Stimulated activated CD4-positive, alpha-beta T cell treated with anti-CD3 and anti-CD28 coated beads, Interleukin-4, amount 100 ng/mL, for 1 hour (primary cell): ENCODE measurements at places on chromosomes 2 and 18.

GRCh38 chr18:7577706-7578105 lies 10.6 kb downstream of the PTPRM start:
- no peak for DNase-seq

DNA sequence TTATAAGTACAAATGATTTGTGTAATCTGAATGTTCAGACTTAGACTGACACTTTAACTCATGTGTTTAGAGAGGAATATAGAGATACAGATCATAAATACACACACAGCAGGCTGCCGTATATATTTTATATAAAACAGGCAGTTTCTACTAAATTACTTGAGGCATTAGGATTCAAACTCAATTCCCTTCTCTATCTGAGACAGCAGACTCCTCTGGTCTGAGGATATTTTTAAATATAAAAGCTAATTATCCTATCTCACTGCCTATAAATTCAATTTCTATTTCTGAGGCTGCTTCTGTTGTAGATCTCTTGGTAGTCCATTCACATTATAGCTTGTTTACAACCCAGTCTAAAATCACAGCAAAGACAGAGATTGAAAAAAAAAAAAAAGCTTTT lies 46.9 kb downstream of the BCL2 start:
- no peak for DNase-seq

- DNase-seq, result no peak
These were observed 157.9 kb upstream of the TTC39C start for GRCh38 chr18:23856466-23857163.

DNA sequence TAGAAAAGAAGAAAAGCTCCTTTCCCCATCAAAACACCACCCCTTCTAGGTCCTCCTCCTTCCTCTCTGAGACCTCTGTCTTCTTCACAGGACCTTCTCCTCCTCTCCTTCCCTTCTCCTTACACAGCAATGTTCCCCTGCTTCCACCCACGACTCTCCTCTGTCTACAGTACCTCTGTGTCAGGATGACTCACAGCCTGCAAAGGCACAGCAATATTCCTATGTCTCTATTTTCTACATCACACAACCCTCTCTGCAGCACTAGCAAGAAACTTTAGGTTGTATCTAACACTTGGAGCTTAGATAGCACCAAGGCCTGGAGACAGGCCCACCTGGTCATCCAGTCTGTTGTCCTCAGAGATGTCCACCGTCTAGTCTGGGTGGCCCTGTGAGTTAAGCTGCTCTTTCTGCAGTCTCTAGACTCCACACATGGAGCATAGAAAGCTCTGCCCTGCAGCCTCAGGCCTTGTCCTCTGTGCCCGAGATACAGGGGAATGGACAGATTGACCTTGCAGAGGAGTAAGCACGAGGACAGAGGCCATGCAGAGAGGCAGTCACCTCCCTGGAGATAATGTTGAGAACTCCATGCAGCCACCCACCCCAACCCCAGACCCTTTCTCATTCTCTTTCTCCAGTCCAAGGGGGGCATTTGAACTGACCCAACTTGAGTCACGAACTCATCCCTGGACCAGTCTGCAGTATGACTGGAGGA lies 212.0 kb downstream of the TNS1 start:
- no peak for DNase-seq

- no peak for DNase-seq
These were observed 167.0 kb downstream of the LAMA1 start for GRCh38 chr18:6950641-6951040.

- no peak for DNase-seq
These were observed 147.3 kb downstream of the IRS1 start for GRCh38 chr2:226652369-226652768.

GRCh38 chr2:17375262-17375661 lies 143.0 kb downstream of the RAD51AP2 start:
- no peak for DNase-seq

DNA sequence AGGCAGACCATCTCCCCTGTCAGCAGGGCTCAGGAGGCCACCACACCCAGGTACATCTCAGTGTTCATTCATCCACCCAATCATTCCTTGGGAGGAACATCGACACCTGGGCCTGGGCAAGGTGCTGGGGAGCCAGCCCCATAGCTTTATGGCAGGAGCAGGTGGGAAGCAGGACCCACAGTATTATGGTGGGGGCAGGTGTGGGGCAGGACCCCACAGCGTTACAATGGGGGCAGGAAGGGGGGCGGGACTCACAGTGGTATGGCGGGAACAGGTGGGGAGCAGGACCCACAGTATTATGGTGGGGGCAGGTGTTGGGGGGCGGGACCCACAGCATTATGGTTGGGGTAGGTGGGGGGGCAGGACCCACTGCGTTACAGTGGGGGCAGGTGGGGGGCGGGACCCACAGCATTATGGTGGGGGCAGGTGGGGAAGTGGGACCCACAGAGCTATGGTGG lies 128.9 kb upstream of the HS6ST1 start:
- no peak for DNase-seq

DNA sequence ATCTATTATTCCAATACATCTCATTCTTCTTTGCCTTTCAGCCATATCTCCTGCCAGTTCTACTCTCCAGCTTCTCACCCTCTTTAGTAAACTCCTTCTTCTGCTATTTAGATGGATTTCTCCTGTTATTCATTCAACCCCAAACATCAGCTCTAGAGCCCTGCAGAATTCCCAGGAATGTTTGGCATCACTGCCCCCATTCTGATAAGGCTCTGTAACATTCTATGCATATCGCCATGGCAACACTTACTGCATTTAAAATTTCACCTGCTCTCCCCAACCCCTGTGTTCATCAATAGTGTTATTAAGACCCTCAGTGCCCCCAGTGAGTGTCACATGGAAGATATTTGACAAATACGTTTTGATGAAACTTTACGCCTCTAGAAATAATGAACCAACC lies 28.6 kb downstream of the LRATD1 start:
- DNase-seq, result no peak

- DNase-seq, result no peak
These were observed 111.4 kb upstream of the TRIB2 start for GRCh38 chr2:12605366-12605765.

- DNase-seq, result no peak
These were observed 80.8 kb downstream of the MEIS1 start for GRCh38 chr2:66515743-66516142.

- DNase-seq, result no peak
These were observed 49.4 kb downstream of the RHOB start for GRCh38 chr2:20496076-20496872.

DNA sequence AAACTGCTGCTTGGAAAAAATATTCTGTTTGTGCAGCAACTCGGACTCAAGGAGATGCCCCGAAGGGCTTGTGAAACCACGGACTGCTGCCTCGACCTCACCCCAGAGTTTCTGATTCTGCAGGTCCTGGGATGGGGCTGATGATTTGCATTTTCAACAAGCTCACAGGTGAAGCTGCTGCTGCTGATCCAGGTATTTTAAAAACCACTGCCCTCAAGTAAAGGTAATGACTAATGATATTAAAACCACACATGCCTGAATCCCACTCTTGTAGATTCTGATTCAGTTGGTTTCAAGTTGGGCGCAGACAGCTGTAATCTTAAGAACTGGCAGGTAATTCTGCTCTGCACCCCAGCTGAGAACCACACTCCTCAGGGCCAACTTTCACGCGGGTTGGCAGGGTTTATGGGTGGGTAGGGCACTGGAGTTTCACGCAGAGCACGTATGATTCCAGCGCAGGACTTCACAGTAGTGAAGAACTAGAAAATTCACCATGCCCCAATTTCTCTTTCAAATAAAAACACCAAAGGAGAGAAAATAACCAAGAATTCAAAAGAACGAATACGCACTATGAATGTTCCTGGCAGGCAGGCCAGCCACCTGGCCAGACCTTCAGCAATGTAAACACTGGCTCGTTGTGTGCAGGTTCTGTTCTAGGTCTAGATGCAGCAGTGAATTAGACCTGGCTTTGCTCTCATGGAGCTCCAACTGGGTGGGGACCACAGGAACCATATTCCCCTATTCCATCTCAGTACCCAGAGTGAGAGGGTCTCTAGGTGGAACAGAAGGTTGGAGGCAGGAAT lies 74.6 kb upstream of the ZFP36L2 start:
- no peak for DNase-seq

DNA sequence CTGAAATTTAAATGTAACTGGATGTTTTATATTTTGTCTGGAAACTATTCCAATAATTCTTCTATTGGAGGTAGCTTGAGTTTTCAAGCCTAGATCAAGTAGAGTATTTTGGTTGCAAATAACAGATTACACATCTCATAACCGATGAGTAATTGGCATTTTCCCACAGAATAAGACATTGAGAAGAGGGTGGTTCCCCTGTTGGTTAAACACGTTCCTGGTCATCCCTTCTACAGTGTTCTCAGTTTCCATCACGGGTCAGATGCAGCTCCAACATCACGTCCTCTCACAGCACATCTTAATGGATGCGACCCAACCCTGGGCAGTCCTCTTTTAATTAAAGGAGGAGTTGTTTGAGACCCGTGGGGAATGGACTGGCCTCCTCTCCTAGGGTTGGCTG lies 149.0 kb upstream of the ZNF516 start:
- DNase-seq, result no peak

DNA sequence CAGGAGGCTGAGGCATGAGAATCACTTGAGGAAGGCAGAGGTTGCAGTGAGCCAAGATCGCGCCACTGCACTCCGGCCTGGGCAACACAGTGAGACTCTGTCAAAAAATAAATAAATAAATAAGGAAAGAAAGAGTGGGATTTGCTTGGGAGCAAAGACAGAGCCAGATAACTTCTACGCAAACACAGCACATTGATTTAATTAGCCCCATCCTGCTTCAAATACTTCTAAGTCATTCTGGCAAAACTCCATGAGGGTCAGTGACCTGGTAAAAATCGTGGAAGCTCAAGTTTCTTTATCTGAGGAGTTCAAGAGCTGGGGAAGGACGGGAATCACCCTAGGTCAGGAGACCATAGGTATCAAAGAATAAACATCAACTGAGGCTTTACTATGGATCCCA lies 70.6 kb upstream of the TCF7L1 start:
- no peak for DNase-seq

GRCh38 chr18:77039196-77040130 lies 93.1 kb downstream of the MBP start:
- no peak for DNase-seq

DNA sequence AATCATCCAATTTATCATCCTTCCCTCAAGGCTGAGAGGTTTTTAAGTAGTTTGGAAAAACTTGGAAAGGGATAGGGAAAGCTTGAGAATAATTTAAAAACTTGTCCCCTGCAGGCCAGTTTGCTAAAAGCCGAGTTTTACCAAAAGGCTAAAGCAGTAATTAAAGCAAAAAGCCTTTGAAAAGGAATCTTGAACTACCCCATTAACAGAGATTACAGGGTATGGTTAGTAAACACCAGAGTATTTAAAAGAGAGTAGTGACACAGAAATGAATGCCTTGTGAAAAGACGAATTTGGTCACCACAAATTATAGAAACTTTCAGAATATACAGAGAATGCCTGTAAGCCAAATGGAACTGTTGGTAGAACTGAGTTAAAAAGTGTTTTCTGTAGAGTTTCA lies 85.0 kb downstream of the FMNL2 start:
- DNase-seq, result no peak

DNA sequence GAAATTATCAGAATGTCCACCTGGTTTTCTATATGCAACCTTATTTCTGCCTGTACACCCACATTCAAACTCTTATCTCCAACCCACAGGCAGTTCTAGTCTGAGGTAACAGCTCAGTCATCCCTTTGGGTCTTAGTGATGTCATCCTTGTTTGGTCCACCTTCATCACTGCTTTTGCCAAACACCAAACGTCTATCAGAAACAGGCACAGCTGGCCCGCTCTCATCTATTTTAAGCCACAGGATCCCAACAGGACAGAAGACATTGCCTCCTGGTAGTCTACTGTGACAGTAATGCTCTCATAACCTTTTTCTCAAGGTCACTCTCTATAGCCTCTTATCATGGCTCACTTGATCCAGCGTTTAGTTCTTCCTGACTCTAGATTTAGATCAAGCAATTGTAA lies 99.0 kb upstream of the CHAC2 start:
- no peak for DNase-seq

- no peak for DNase-seq
These were observed 8.9 kb downstream of the ZAP70 start for GRCh38 chr2:97722227-97722626.

GRCh38 chr2:168158586-168158985 lies 88.8 kb downstream of the STK39 start:
- DNase-seq, result no peak

DNA sequence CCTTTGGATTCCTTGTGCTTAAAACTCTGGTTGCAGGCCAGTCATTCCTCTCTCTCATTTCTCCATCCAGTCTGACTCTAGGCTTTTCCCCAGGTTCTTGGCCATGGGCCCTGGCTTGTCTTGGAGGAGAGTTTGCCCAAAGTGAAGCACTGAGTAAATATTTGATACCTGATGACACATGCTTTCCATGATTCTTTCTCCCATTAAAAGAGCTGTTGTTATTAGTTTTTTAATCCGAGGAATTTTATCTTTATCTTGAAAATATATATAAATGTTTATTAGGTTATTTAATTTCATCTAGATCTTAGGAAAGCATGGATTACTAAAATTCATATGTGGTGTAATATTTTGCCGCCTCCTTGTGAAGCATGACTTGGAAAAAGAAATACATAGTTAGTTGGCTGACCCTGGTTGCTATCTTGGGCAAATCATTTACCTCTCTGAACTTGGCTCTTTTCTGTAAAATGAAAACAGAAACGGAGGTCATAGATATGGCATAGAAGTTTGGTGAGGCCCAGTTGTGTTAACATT lies 650.1 kb downstream of the SLC4A3 start:
- no peak for DNase-seq

- DNase-seq, result no peak
These were observed 7.2 kb upstream of the LAMA3 start for GRCh38 chr18:23682045-23682444.

DNA sequence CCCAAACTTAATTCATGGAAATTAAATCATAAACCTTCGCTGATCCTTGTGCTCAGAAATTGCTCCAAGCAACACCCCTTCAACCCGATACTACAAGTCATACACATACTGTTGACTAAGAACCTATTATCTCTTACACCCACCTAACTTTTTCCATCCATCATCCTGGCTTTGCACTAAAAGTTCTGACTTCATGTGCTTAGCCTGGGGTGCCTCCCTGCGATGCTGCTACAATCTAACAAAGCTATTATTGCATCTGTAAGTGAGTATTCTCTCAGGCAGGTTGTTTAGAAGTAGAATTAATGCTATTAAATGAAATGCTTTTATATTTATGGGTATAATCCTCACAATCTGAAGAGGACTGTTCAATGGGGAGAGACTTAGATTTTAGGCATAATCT lies 619.8 kb downstream of the CCDC85A start:
- no peak for DNase-seq

- DNase-seq, result no peak
These were observed 248.5 kb upstream of the SESTD1 start for GRCh38 chr2:179513181-179513580.

- no peak for DNase-seq
These were observed 305.2 kb downstream of the CLIP4 start for GRCh38 chr2:29420464-29420863.

GRCh38 chr18:331221-331821 lies 63.5 kb upstream of the THOC1 start:
- no peak for DNase-seq

- DNase-seq, result no peak
These were observed 243.6 kb upstream of the RBMS1 start for GRCh38 chr2:160737247-160737646.

- no peak for DNase-seq
These were observed 84.7 kb downstream of the GLI2 start for GRCh38 chr2:120820263-120820952.
